ENCODE measurements at places on chromosomes 1 and 21.

DNA sequence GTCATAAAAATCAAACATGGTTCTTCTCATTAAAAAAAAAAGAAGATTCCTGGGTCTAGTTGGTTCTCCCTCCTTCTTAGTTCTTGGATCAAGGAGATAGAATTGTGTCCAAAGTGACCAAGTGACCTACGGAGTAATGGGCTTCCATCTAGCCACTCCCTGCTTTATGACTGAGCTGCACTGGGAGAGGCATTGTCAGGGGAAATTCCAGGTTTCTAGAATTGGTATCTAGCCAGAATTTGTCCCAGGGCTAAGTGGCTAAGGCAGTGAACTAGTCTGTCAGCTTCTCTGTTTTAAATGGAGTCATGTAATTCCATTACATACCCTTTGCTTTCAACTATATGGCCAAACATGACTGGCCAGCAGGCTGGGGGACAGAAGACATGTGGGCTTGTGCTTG lies 40.1 kb upstream of the ERG start:
- DNase-seq = no peak

DNA sequence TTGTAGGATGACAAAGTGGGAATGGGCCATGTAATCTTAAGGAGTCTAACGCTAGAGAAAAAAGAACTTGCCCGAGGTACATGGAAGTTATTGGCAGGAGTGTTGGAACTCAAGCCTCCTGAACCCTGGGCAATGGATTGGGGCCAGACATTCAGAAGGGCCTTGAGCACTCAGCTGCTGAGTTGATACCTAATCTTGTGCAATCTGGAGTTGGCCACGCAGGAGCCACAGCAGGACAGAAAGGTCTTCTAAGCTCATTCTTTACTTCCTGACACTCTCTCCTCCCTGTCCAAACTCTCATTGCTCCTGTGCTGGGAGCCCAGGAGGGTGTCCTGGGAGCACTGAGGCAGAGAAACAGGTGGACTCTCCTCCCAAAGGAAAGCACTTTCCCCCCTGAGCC lies 25.1 kb upstream of the CSF1 start:
- DNase-seq = no peak

DNA sequence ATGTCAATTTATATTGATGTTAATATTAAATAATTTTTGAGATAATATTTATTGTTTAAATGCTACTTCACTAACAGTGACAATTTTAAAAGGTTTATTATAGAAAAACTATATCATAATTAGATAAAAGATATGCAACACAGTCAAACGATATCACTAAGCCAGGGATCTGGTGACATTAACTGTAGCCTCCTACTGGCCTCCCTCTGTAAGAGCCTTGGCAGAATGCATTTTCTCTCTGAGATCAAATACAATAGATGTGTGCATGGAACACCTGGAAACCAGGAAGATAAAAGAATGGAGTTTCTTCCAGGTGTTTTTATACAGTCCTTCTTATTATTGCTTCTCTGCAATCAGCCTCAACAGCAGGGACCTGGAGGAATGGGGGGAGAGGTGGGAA lies 1762.1 kb downstream of the BRINP3 start:
- DNase-seq = no peak

DNA sequence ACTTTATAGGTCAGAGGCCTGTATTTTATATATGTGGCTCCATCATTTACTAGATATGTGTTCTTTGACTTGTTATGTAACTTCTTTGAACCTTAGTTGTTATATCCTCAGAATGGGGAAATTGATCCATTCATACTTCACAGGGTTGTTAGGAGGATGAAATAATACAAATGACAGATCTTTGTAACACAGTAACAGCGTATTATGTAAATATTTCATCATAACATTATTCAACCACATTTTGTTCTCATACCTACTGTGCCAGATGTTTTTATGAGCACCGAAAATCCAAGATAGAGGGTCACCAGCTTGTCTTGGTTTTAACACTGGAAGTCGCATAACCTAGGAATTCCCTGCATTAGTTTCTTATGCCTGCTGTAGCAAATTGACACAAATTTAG lies 3.3 kb downstream of the SUCO start:
- no peak for DNase-seq

DNA sequence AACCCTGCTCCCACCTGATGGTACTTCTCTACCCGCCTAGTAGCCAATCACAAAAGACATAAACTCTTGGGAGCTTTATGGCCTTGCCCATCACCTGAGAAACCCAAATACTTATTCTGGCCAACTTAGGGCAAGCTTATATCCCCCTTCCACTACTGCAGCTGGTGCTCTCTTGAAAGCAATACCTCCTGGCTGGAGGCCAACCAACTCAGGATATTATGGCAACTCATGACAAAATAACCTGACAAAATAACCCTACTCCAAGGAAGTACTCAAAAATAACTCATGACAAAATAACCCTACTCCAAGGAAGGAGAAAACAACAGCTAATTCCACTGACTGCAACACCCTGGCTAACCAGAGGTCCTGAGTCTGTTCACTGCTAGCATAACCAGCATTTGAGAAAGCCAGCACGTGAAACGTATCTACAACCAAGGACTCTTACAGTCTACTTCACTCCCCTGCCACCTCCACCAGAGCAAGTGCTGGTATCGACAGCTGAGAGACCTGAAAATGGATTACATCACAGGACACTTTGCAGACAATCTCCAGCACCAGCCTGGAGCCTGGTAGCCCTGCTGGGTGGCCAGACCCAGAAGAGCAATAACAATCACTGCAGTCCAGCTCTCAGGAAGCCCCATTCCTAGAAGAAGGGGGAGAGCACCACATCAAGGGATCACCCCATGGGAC lies 179.9 kb downstream of the COL24A1 start:
- DNase-seq = peak; percentile 18

DNA sequence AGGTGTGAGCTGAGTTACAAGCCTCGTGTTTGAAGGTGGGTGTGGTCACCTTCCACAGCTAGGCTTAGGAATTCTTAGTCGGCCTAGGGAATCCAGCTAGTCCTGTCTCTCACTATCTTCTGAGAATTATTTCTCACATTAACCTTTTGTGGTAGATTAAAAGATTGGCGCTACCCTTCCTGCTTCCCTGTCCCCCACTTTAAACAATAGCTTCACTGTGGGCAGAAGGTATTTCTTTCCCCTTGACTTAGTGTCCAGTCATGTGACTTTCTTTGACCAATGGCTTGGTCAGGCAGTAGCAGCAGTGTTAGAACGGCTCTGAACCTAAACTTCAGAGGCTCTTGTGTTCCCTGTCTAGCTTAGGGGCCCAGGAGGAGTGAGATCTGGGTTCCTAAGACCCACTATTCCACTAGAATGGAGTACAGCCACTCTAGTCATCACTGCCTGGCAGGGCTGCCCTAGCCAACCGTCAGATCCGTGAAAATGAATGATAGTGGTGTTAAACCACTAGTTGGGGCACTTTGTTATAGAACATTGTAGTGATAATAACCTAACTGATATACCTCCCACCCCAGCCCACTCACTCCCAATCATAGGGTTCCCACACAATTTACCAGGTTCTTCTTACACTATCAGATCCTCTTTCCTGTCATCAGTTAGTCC lies 13.9 kb upstream of the C1orf141 start:
- DNase-seq = no peak

DNA sequence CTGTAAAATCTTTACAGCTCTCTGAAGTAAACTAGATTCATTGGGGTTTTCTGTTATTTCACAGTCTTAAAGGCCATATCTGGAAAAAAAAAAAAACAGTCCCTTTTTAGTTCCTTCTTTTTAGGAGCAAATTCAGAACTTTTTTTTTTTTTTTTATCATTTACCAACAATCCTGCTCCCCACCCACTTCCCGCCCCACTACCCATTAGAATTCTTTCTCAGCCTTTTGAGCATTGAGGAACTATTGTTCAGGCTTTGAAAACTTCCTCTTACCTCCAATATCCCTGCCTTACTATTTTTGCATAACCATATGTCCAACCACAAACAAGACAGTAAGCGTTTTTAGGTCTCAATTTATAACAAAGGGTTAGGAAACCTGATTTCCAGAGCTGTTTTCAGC lies 330.1 kb downstream of the PLPP3 start:
- no peak for DNase-seq

- DNase-seq = no peak
These were observed 1.1 kb downstream of the CRCT1 start for GRCh38 chr1:152515434-152515783.

DNA sequence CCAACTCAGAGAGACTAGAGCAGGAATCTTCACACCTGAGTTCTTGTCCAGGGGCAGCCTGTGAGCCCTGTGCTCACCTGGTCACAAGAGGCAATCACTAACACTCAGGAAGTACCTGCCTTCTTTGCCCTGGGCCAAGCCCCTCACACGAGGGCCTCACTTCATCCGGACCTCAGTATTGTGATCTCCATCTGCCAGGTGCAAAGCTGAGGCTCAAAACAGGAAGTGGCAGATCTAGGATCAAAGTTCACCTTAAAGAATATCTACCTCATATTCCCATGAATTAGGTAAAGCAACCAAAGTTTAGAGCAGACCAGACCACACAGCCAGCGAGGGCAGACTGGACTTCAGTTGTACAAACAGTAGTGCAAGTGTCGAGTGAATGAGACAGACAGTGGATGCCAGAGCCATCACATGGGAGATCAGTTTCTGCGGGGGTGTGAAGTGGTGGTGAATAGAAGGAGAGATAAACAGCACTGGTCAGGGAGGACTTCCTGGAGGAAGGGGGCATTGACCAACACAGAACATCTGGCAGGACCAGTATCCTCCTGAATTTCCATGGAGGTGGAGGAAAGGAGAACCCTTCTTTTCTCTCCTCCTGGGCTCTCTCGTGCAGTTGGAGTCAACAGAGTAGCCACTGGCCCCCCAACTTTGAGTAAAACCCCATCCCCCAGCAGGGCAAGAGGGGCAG lies 116.6 kb upstream of the ZBTB40 start:
- no peak for DNase-seq

GRCh38 chr1:154423304-154423987 lies 18.3 kb downstream of the IL6R start:
- peak; percentile 95 for DNase-seq

- no peak for DNase-seq
These were observed 346.8 kb upstream of the FMN2 start for GRCh38 chr1:239744851-239745250.

Measured in renal cortical epithelial cell (primary cell).